Activated CD4-positive, CD25-positive, alpha-beta regulatory T cell treated with anti-CD3 and anti-CD28 coated beads, Interleukin-2, amount 50 U/mL, for 24 hours (primary cell): ENCODE measurements at places on chromosomes 1 and 21.

DNA sequence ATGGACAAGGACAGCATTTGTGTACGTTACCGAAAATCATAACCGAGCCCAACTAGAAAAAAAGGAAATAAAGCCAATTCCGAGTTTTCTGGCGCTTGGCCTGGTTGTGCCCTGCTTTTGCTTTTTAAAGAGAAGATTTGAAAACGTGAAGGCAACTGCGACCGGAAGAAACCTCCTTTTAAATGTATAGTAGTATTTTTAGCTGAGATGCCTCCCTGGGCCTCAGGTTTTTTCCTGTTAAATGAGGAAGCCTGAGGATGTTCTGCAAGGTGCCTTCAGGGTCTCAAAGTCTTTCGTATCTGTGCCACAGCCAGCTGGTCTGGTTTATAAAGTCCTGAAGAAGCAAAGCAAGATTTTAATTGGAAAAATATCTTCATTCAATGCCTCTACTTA, 371 bp upstream of the ODF2L start:
- peak; percentile 1 for ATAC-seq

DNA sequence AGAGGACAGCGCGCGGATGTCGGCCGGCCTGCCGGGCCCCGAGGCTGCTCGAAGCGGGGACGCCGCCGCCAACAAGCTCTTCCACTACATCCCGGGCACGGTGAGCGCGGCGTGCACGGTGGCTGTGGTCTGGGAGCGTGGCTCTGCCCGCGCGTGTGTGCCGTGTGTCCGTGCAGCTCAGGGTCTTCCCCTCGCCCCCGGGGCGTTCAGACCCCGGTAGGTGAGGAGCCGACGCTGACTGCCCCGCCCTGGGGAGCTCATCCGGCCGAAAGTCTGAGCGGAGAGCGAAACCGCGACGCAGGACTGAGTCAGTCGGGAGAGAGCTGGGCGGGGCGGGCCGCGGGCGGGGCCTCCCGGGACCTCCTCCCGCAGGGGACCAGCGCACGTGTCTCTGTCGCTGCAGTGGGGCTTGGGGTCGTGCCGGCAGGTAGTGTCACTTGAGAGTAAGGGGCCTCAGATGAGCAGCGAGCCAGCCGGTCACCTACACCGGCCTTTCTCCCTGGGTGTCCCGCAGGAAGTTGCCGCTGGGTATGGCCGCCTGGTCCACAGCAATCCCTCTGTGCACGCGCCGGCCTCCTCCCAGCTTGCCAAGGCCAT, 520 bp downstream of the PLEKHN1 start:
- peak; percentile 95 for ATAC-seq

DNA sequence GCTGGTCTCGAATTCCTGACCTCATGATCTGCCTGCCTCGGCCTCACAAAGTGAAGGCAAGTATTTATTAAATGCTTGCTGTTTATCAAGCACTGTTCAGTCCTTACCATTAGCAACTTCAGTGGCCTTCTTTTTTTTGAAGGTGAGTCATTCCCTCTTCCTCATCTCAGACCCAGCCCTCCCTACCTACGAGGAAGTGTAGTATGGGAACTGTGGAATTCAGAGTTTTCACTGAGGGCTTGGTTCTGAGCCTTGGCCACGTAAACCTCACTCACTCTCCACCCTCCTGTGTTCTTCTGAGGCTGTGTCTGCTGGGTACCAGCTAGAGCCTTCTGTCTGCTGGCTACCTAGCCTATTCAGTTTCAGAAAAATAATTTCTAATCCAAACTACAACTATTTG, 218.3 kb upstream of the SGIP1 start:
- no peak for ATAC-seq

DNA sequence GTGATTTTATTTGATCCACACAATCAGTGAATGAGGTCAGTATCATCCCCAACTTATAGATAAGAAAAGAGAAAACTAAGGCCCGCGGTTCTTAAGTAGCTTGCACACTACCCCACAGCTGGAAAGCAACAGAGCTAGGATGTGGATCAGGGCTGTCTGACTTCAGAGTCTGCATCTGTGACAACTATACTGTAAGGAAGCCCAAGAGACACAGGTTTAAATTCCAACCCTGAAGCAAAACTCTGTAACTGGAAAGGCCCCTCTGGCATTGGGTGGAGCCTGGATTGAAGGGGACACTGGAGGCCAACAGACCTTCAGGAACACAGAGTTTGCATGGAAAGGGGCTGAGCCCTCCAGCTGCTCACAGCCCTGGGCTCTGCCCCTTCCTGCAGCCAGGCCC, 40.2 kb downstream of the LGR6 start:
- no peak for ATAC-seq

- ATAC-seq = no peak
Observed at GRCh38 chr1:228215663-228216116, 7.8 kb downstream of the OBSCN start.

DNA sequence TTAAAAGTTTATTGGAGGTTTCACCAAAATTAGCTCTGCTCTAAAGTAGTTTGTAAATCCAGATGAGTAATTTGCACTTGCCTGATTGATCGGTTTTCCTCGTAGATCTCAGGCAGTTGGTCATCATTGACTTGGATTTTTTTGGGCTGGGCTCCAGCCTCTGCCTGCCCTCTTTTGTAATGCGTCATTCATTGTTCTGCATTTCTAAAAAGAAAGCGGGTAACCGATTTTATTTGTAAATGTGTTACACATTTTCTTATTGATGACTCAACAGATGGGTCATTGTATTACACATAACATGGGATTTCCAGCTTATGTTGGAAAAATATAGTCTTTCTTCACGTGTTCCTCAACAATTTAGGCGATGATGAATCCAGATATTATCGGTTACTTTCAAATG, 5.5 kb downstream of the ETS2 start:
- no peak for ATAC-seq

DNA sequence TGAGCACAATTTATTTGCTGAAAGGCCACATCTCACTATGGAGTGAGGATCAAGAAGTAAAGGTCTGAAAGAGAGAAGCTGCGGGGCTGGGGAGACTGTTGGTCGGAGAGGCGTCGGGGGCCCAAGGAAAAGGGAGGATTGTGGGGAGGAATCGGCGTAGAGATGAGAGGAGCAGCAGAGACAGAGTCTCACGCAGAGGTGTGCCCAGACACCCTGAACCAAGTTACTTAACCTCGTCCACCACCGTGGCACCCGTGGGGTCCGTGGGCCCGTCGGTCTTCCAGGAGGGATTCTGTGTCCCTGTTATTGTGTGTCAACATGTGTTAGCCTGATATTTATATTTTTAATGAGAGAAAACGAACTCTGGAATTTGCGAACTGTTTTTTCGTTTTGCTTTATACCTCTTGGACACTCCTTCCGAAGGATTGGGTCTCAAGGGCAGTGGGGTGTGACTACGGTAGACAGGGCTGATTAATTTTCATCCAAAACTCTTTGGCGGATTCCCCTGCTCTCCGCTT, 3.8 kb upstream of the NBPF1 start:
- no peak for ATAC-seq

DNA sequence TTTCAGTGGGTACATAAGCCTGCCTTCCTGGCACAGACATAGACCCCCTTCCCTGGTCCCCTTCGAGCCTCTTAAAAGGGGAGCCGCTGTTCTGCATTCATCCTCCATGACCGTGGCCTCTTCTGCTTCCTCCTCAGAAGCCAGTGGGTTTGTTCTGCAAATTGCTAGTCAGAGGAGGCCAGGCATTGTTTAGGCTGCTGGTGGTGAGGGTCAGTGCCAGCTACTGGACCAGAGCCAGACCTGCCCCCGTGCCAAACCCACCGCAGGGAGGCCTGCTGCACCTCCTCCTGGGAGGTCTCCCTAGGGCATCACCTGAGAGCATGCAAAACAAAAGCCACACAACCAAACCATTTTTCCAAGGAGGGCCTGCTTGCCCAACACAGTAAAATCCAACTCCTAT, 178.4 kb downstream of the MIS18A start:
- no peak for ATAC-seq

- no peak for ATAC-seq
Observed at GRCh38 chr1:22041505-22041904, 11.0 kb upstream of the CDC42 start.

GRCh38 chr1:115469703-115470476, 131.8 kb upstream of the NGF start:
- ATAC-seq = peak; percentile 23

GRCh38 chr1:24934310-24935195, 4.5 kb upstream of the RUNX3 start:
- ATAC-seq = no peak

DNA sequence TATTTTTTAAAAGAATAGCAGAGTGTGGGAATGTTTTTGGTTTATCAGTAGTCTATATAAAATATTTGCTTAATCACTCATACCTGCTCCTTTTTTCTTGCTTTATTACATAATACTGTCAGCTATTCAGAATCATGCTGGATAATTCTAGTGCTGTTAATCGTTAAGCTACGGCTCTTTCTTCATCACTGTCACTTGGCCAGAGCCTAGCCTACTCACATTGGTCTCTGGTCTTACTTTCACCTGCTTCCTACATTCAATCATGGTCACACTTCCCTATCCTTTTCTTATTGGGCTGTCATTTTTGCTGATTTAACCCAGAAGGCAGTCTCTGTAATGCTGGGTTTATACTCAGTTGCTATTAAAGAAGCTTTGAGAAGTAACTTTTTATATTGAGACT, 2.5 kb downstream of the KLHL20 start:
- no peak for ATAC-seq

GRCh38 chr1:30801771-30802198, 44.2 kb upstream of the LAPTM5 start:
- ATAC-seq = peak; percentile 67

DNA sequence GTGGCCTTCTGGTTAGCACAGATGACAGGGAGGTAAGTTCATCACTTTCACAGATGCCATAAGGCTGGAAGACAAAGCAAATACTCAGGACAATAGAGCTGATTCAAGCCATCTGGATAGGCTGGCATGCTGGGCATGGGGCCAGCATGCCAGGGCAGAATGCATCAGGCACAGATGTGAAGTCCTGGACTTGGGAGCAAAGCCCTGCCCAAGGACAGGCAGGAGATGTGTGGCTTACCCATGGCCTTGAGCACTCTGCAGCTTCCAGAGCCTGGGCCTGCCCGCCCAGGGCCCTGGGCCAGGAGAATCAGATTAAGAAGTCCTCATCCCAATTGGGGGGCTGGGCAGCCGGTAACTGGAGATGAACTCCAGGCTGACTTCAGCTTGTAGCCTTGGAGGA, 135.7 kb upstream of the ZC3H12A start:
- no peak for ATAC-seq

DNA sequence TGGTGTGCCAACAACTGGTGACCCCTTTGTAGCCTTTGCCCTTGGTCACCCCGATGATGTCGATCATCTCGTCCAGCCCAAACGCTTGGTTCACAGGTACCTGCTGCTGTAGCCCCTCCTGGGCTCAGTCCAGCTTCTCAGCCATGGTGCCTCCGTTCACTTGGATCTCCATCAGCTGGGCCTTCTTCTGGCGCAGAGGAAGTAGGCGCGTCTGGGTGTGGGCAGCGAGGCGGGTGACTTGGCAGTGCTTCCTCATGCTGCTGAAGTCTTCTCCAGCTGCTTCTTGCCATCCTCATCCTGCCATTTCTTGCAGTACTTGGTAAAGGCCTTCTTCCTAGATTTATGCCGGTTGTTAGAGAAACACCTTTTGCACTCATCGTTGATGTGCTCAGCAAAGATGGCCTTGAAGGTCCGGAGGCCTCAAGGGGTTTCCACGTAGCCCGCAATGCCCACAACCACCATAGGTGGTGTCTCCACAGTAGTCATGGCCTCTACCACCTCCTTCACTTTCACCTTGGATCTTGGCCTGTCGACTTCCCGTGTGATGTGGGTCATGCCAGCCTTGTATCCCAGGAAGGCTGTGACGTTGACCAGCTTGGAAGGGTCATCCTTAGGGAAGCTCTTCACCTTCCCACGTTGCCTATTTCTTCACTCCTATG, 13.0 kb downstream of the DOP1B start:
- no peak for ATAC-seq

DNA sequence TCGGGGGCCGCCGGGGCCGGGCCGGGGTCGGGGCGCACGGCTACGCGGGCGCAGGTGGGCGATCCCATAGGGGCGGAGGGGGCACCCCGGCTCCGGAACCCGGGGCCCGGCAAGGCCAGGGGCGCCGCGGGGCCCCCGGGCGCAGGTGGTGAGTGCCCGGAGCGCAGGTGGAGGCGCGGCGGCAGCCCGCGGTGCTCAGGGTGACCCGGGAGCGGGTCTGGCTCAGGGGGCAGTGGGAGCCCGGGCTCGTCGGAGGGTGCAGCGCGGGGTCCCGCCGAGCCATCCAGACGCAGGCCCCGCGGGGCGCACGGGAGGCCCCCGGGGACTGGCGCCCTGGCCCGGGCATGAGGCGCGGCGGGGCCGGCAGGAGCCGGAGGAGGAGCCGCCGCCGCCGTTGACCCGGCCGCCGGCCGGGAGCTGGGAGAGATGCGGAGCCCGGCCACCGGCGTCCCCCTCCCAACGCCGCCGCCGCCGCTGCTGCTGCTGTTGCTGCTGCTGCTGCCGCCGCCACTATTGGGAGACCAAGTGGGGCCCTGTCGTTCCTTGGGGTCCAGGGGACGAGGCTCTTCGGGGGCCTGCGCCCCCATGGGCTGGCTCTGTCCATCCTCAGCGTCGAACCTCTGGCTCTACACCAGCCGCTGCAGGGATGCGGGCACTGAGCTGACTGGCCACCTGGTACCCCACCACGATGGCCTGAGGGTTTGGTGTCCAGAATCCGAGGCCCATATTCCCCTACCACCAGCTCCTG, 489 bp downstream of the CELSR2 start:
- ATAC-seq = peak; percentile 33

GRCh38 chr1:28956038-28956464, 41.7 kb downstream of the EPB41 start:
- ATAC-seq = peak; percentile 96

- no peak for ATAC-seq
Observed at GRCh38 chr1:6030547-6031261, 15.0 kb upstream of the KCNAB2 start.

DNA sequence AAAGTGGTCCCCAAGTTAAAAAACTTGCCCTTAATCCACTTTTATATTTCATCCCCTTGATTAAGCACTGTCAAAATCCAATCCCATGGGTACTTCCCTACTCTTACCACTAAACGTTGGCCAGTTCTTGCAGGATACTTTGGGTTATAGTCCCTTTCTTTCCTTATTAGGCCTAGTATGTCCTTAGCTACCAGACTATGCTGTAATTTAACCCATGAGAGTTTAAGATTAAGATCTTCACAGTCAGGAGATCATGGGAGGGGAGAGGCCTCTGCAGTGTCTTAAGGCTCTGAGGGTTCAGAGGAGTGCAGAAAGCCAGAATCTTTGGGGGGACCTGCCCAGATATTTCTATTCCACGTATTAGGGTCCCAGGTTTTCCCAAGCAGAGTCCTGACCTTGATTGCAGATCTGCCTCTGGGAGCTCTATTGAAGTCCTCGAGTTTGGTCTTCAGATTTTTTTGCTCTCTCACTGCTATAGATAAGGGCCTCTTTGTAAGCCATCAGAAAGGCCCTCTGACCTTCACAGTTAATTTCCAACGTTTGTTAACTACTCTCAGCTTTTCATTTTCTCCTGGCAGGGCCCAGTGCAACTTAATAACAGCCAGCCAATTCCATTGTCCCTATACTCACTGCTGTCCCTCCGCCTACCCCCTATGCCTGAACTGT, 9.0 kb upstream of the CGN start:
- no peak for ATAC-seq

DNA sequence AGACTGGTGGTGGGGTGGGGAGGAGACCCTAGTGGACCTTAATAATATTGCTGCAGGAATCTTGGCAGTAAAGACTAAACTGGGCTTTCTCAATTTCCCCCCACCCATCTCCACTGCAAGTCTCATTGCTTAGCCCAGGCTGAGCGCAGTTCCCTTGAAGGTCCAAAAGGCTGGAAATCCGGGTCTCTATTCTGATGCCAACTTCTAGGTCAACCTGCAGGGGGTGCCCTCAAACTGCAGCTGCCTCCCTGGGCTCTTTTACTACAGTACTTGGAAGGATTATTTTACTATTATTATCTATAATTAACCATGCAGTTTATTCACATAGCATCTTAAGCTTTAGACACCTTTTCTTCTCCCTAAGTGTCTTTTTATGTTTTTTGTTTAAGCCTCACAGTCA, 85.4 kb upstream of the WARS2 start:
- no peak for ATAC-seq
